Activated CD8-positive, alpha-beta memory T cell treated with anti-CD3 and anti-CD28 coated beads for 4 hours (primary cell): ENCODE measurements at places on chromosomes 1 and 21.

DNA sequence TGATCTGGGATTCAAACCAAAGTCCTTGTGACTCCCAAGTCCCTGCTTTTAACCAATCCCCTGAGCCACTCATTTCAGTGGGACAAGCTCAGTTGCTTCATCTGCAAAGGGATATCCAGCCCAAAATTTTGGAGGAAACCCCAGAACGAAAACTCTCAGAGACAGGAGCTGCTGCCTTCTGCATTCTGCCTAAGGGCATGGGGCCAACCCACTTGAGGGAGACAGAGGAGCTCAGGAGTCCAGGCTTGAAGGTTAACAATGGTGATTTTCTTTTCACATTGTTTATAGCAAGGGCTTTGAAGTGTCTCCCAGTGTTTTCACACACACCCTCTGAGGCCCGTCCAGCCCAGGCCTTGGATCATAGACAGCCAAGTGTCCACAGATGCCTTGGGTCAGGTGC, 148.1 kb upstream of the CTTNBP2NL start:
- DNase-seq, result no peak

GRCh38 chr1:119653839-119654170, 5.7 kb upstream of the ZNF697 start:
- DNase-seq, result no peak

DNA sequence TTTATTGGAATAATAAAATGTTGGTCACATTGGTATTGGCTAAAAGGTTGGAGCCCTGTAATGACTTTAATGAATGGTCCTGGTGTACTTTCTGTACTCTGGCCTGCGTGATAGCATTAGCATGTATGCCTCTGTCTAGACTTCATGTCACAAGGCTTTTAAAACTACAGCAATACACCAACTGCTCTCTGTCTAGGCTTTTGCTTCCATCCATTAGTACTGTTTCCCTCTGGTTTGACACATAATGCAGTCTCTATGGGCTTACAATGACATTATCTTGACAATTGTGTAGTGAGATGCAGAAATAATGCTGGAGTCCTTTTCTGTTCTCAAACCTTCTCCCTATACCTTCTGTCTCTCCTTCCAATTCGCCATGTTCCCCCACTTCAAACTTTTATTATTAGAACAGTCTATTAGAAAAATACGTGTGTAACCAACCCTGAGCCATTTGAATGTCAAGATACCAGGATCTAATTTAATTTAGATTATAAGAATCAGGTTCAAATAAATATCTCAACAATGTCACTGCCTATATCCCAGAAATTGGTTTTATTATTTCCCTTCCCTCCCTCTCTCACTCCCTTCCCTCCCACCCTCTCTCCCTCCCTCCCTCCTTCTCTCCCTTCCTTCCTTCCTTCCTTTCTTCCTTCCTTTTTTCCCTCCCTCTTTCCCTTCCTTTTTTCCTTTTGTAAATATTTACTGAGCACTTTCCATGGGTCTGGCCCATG, 8.8 kb downstream of the C8A start:
- DNase-seq, result no peak

DNA sequence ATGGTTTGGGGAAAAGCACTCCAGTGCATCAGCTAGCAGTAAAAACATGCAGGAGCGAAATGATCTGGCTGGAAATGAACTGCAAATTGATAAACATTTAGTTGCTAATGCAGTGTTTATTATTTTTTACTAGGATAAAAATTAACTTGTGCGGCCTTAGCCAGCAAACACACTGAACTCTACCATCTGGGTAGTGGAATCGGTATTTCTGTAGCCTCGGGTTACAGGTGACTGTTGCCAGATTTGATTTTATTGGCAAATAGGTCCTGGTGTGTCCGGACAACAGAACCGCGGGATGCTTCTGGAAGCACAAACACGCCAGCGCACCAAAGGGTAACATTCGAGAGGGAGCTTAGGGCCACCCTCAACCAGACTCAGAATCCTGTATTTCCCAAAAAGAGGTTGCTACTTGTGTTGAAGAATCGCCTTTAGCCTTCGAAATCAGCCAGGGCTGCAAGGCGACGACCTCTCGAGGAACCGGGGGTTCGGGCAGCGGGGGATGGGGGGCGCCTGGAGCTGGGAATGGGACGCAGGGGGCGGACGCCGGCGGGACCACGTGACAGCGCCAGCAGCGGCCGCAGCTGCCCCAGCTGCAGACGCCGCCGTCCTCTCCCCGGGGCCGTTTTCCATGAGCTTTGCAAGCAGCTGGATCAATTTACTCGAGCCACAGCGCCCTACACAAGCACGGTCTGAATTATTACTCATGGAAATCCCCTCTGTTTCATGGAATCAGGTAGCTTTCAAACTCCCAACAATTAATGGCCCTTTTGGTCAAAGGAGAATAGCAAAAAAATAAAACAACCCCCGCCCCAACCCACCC, 158.8 kb downstream of the TOMM20 start:
- no peak for DNase-seq

GRCh38 chr1:206563367-206564207, 48.7 kb downstream of the EIF2D start:
- no peak for DNase-seq

DNA sequence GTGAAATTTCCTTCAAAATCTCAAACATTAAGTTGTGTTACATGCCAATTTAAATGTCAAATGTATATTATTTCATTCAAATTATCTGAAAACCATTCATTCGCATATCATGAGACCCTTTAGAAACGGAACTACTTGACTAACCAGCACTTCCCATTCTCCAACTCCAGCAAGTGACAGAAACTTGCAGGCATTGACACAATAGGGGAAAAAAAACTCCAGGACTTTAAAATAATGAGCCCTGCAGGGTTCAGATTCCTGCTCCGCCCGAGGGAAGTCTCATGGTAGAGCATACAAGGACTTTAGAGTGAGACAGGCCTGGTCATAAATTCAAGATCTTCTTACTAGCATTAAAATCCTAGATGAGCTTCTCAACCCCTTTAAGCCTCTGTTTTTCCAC, 138.9 kb downstream of the NR5A2 start:
- no peak for DNase-seq

GRCh38 chr1:2356911-2357845, 34.2 kb downstream of the MORN1 start:
- DNase-seq, result no peak

- DNase-seq, result no peak
Observed at GRCh38 chr1:203214871-203215270, 14.6 kb downstream of the CHIT1 start.

DNA sequence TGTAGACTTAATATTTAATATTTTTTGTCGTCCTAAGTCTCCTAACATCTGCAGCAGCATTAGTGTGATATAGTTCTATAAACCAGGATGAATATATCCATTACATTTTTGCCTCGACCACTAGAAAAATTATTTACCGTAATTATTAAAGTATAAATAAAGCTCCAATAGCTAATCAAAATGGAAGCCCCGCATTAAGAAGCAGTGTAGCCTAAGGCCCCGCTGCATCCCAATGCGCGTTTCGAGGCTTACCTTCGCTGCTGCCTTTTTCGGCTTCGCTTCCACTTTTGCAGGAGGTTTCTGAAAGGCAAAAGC, 891 bp downstream of the HMGN1 start:
- DNase-seq, result no peak

- DNase-seq, result no peak
Observed at GRCh38 chr1:228668553-228669241, 66.6 kb upstream of the RHOU start.

GRCh38 chr1:165116732-165117131, 239.8 kb downstream of the LMX1A start:
- no peak for DNase-seq

DNA sequence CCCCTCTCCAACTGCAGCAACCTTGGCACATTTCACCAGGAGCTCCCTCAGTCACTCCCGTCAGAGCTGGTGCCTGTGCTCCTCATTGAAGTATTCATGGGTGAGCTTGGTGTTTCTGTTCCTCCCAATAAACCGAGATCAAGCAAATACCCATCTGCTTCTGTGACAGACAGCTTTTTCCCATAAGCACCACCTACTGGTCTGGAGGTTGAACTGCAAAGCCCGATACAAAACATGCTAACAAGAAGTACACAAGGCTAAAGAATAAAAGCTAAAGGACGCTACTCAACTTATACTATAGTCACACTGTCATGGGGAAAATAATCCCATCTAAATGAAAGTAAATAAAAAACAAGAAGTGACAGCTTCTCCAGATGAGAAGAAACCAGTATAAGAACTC, 111.9 kb upstream of the C21orf91 start:
- DNase-seq, result no peak
